ENCODE measurements at places on chromosomes 11 and 22.

- no peak for DNase-seq
These were observed 29.9 kb downstream of the GLB1L2 start for GRCh38 chr11:134361661-134362060.

DNA sequence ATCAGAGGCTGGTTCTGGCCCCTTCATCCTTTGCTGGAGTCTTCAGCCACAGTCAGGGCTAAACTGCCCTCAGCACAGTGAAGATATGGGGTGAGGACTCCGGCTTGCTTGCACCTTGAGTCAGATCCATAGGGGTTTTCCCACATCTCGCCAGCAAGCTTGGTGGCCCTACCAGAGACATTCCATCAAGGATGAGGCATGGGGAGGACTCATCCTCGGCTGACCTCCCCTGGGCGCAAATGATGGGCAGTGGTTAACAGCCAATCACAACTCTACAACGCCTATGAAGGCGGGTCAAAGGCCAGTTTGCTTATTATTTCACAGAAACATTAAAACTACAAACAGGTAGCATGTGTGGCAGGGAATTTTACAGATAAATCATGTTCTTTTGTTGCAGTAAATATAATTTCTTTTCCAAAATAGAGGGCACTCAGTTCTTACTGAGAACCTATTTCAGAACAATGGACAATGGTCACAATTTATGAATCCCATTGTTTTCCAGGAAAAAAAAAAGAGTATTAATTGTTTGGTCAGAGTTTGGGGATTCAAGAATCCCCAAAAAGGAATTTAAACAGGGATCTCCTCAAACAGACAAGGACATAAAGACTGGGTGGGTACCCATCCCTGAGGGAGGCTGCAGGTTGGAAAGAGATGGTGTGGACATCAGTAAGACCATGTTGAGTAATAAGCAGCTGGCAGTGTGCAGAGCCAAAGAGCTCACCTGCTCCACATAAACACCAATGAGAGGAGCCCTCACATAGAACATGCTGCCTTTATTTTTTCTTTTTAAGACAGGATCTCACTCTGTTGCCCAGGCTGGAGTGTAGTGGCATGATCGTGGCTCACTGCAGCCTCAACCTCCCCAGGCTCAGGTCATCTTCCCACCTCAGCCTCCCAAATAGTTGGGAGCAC, 14.8 kb downstream of the PLAAT3 start:
- DNase-seq = peak; percentile 78

DNA sequence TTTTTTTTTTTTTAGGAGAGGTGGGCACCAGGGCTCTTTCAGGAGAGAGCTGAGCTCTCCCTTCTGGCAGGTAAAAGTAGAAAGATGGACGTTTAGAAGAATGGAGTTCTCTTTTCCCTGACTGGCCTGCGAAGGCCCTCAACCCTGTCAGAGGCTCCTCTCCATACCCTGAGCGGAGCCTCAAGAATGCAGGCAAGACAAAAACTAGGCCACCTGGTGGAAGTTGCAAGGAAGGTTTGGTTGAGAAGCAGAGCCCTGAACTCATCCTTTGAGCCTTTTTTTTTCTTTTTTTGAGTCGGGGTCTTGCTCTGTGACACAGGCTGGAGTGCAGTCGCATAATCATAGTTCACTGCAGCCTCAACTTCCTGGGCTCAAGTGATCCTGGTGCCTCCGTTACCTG, 1.4 kb downstream of the OTOG start:
- no peak for DNase-seq

DNA sequence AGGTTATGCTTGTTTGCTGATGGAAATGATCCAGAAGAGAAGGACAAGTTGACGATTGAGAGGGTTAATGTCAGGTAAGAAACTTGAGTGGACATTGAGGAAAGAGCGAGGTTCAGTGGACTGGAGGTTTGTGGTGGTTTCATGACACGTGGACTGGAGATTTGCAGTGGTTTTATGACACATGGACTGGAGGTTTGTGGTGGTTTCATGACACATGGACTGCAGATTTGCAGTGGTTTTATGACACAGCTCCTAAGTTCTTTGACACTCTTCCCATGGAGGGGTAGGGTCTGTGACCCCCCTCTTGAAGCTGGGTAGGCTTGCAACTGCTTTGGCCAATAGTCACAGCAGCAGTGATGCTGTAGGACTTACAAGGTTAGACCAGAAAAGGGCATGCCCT, 5.4 kb upstream of the MAPK8IP2 start:
- DNase-seq = no peak

DNA sequence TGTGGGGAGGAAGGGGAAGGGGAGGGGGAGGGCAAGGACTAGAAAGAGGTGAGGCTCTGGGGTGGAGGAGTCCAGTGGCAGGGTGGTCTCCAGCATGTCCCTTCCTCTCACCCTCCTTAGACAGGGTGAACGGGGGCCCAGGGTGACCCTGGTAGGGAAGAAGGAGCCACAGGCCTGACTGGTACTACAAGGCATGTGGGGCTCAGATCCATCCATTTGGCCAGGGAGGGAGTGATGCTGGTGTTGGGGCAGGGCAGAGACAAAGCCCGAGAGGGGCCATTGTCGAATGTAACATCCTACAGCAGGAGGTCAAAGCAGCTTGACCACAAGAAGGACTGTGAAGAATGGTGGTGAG, 69.0 kb upstream of the SHISAL1 start:
- DNase-seq = no peak

DNA sequence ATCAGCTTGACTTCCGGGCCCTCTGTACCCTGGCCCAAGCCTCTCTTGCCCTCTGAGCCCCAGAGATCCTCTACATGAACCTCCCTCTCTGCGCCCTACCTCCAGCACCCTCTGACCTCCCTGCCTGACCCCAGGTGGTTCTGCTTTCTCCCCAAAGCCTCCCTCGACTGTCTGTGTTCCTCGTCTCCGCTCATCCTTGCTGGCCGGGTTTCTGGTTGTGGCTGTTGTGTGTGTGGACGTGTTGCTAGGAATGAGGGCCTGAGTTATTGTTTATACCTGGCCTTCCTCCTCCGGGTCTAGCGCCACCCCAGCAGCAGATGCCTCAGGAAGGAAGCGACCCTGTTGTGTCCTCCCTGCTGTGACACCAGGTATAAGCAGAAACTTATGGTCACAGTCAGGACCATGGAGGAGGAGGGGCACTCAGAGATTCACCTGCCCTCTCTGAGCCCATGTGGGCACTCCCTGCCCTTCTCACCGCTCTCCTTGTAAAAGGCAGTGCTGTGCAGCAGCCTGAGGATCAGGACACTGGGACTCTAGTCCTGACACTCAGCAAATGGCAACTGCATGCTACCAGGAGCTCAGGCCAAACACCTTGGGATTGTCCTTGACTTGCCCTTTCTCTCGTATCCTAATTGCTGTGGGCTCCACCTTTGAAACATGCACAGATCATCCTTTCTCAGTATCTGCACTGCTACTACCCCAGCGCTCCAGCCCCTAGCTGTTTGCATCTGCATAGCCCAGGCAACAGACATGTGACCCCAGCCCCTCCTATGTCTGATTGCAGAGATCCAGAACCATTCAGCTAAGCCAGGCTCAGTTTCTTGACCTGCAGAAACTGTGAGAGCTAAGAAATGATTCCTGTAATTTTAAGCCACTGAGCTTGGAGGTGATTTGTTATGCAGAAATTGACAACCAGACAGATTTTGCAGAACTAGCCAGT, 140.1 kb downstream of the ST3GAL4 start:
- no peak for DNase-seq

- DNase-seq = no peak
These were observed 359.6 kb upstream of the CTSC start for GRCh38 chr11:88697139-88697538.

DNA sequence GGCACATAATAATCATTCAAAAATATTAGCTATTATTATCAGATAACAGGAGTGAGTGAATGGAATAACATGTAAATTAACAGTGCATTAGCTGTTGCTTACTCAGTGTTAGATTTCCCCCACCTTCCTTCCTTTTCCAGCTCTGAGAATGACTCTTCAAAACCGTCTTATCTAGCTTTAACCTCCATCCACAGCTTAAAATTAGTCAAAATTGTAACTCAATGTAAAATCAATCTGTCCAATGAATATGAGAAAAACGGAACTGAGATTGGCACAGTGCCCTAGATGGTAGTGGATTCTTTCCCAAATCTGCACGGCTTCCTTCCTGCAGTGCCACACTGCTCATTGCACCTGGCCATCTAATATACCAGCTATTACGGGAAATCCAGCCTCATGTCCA, 156.8 kb upstream of the BDNF start:
- DNase-seq = no peak

GRCh38 chr11:112925516-112926310, 35.5 kb upstream of the NCAM1 start:
- DNase-seq = no peak

DNA sequence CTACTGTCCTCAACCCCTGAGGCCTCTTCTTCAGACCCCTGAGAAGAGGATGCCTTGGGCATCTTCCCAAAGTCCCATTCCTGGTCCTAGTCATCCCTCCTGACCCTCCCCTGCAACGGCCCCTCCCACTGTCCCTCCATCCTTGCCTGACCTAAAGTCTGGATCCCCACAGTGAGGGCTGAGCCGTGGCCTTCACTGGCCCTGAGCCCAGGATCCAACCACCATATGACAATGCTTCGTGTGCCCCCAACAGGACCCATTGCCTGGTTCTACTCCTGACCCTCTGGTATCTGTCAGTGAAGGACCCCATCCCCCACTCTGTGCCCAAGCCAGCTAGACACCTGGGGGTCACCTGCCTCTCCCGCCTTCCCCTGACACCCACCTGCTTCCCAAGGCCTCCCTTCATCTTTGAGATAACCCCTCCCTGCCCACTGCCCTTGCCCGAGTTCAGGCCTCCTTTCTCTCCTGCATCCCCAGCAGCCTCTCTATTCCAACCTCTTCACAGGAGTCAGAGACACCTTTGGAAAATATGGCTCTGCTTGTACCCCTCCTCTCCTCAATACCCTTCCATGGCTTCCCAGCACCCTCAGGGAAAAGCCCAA, 48.0 kb downstream of the LRRC32 start:
- DNase-seq = no peak

- no peak for DNase-seq
These were observed 50.8 kb downstream of the HIPK3 start for GRCh38 chr11:33307984-33308383.

GRCh38 chr11:96388891-96389719, 607 bp downstream of the CCDC82 start:
- peak; percentile 29 for DNase-seq

- no peak for DNase-seq
These were observed 96.3 kb upstream of the CLMP start for GRCh38 chr11:123291201-123291869.

GRCh38 chr22:50086526-50086925, 1.3 kb upstream of the MLC1 start:
- peak; percentile 71 for DNase-seq

DNA sequence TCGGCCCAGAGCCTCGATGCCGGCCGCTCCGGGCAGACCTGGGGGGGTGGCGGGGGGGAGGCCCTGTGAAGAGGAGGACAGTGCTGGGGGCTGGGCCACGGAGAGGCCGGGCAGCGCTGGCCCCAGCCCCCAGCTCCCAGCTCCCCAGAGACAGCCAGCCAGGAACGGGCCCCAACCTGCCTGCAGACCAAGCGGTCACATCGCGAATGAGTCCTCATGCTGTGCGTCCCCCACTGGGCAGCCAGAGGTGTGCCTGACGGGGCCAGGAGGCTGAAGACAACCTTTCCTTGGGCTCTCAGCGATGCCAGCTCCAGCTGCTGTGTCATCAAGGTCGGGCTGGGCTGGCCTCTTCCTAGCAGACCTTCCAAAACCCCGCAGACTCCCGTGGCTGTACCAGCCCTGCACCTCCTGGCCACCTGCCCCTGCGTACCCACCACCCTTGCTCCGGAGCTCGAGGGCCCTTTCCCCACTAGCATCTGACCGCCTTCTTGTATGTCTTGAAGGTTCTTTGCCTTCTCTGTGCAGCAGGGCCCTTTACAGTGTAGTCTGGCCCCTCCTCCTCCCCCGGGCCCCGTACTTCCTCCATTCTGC, 88.4 kb downstream of the CDKN1C start:
- no peak for DNase-seq

GRCh38 chr11:2883640-2883978, 2.0 kb downstream of the CDKN1C start:
- DNase-seq = no peak

DNA sequence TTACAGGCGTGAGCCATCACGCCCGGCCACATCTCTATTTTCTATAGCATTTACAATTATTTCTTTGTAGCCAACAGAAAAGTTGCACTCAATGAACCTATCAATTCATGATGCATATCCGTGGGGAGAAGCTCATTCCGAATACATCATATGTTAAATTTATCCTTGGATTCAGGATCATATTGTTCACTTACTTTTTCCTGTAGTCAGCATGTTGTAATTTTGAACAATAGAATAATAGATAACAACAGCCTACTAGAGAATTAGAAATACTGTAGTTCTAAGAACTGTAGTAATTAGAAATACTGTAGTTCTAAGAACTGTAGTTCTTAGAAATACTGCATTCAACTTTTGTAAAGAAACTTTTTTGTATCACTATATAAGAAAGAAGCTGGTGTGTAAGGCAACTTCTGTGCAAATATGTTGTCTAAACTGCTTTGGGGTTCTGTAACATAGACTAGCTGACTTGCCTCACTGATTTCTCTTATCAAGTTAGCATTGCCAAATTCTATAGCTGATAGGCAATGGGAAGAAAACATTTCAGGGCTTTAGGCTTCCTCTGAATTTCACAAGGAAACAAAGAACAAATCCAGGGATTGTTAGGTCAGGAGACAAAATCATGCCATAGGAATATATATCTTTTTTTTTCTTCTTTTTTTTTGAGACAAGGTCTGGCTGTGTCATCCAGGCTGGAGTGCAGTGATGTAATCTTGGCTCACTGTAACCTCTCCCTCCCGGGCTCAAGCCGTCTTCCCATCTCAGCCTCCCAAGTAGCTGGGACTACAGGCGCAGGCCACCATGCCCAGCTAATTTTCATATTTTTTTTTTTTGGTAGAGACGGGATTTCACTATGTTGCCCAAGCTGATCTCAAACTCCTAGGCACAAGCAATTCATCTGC, 91.9 kb downstream of the CSTPP1 start:
- no peak for DNase-seq

- DNase-seq = no peak
These were observed 3.1 kb downstream of the TAF10 start for GRCh38 chr11:6608726-6609501.

All from AG10803 (cell line).